ENCODE measurements at places on chromosomes 11 and 22.

DNA sequence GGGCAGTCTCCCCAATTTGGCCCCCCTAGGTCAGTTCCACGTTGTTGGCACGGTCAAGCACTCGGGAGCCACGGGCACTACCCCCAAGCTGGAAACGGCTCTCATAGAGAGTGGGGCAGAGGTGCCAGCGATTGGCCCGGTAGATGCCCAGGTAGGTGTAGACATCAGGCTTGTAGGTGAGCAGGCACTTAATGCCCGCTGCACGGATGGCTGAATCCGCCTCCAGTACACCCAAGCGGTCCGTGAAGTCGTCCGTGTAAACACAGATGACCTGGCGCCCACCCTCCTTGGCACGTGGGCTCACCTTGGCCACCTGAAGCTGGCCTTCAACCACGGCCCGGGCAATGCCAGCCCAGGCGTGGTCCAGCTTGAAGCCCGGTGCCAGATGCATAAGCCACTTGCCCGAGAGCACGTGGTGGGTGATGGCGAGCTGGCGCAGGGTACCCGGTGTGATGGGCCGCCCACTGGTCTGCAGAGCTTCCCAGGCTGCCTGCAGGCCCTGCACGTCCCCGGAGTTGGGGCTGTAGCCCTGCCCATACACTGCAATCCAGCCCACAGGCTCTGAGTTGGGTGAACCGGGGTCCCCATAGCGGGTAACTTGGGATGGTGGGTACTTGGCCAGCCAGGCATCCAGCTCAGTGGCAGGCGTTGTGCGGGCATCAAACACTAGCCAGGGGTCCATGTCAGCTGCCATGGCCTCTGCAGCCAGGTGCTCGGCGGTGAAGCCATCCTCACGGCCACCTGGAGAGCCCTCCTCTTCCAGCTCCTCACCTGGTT is 1.2 kb downstream of the C11orf68 start:
- no peak for DNase-seq

- DNase-seq = no peak
These were observed 2.6 kb downstream of the KCNK7 start for GRCh38 chr11:65592858-65593517.

- no peak for DNase-seq
These were observed 27.5 kb upstream of the FLI1 start for GRCh38 chr11:128666397-128666796.

- no peak for DNase-seq
These were observed 63.6 kb upstream of the PPARA start for GRCh38 chr22:46086577-46087335.
